ENCODE measurements at places on chromosomes 3 and 15. TPM values are rescaled to one million over a fixed set of nuclear protein-coding genes. Genes with fewer than 3 reads are reported as not detected.
A peak's percentile ranks its signal among the peaks of the same experiment; 100 is the strongest.

DNA sequence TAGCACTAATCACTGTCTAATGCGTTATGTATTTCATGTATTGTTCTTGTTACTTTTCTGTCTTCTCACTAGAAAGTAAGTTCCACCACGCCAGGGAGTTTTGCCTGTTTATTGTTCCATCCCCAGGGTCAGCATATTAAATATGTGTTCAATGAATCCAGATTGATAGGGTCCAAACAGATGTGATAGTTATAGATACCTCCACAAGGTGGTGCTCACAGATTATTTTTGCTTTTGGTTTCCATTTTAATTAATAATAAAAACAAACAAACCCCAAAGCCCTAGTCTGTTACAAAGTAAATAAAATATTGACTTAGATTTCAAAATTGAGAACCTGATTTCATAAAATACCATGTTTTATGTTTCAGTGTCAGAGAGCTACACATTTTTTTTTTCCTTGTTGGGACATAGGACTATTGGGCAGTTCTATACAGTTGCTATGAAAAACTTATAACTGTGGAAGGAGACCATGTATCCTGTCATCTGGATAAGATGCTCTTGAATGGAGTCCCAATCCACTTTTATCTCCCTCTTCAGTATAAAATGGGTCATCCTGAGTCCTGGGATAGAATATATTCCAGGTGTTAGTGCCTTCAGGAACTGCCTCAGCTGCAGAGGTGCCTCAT is 12.4 kb downstream of the OTOL1 start:
- H3K4me3 ChIP-seq, result no peak overlapping the region
- no peaks in the 10 kb centered on the region for H3K27me3 ChIP-seq
- H3K27ac ChIP-seq, result no peak overlapping the region
- no peaks in the 10 kb centered on the region for H3K36me3 ChIP-seq

Gene ADAMTSL3
- total RNA-seq, result 3.4 TPM

Gene CHST14
- total RNA-seq, result 17.1 TPM

- no peaks in the 10 kb centered on the region for H3K36me3 ChIP-seq
- peaks cover 7% of the 10 kb centered on the region for H3K27me3 ChIP-seq
- H3K4me1 ChIP-seq, result peaks cover 3% of the 10 kb centered on the region
- H3K27ac ChIP-seq, result peak overlapping the region; percentile 94
- DNase-seq, result peak; percentile 88
- peak overlapping the region; percentile 56 for H3K4me3 ChIP-seq
These were observed 10.0 kb downstream of the CMTM7 start for GRCh38 chr3:32401556-32402081.

- peak; percentile 61 for DNase-seq
- no peak overlapping the region for H3K27ac ChIP-seq
- H3K36me3 ChIP-seq, result peaks cover 30% of the 10 kb centered on the region
These were observed 12.9 kb downstream of the VPS18 start for GRCh38 chr15:40906991-40907802.

- no peaks in the 10 kb centered on the region for H3K27me3 ChIP-seq
- no peak overlapping the region for H3K4me3 ChIP-seq
- no peaks in the 10 kb centered on the region for H3K36me3 ChIP-seq
- no peaks in the 10 kb centered on the region for H3K4me1 ChIP-seq
These were observed 545.0 kb downstream of the DIPK2A start for GRCh38 chr3:144516589-144516988.

Gene DUSP7
- 14.2 TPM for total RNA-seq
